Esophagus squamous epithelium (tissue), 5 donors: ENCODE measurements at places on chromosomes 3 and 15.

DNA sequence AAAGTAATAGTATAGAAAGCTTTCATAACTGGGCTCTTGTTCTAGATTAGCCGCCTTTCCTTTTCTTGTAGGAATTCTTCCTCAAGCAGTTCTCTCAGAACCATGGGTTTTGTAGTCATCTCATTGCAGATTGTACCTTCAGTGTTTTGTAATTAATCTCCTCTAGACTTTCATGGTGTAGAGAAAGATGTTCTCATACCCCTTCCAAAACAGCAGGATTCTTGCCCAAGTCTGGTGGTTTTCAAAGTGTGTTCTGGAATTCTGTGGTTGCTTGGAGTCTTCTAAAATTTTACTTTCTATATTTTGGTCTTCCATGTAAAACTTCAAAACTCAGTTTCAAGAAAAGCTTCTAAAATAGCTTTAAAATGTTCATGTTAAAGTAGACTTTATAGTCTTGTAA is 293.8 kb downstream of the PTPRG start:
- DNase-seq: no peak

- DNase-seq: no peak
These were observed 767.0 kb downstream of the TUSC7 start for GRCh38 chr3:117476572-117476971.

DNA sequence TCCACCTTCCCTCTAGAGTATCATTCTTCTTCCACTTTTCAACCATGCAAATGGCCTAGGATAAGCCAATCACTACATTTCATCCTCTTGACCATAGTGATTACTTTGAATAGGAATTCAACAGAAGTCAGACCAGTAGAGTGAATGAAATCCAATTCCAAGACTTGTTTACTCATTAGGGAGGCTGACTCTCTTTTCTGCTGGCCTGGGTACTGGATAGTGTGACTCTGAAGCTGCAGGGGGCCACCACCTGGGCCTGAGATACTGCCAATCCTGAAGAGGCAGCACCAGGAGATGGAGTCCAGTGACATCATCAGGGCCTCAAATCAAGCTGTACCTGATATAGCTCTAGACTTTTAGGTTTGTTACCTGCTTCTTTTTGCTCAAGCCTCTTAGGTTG is 7.0 kb upstream of the FSTL1 start:
- no peak for DNase-seq

GRCh38 chr15:100623301-100623700 is 20.9 kb downstream of the ASB7 start:
- DNase-seq: no peak

- no peak for DNase-seq
These were observed 25.7 kb downstream of the RPLP1 start for GRCh38 chr15:69478259-69478781.

DNA sequence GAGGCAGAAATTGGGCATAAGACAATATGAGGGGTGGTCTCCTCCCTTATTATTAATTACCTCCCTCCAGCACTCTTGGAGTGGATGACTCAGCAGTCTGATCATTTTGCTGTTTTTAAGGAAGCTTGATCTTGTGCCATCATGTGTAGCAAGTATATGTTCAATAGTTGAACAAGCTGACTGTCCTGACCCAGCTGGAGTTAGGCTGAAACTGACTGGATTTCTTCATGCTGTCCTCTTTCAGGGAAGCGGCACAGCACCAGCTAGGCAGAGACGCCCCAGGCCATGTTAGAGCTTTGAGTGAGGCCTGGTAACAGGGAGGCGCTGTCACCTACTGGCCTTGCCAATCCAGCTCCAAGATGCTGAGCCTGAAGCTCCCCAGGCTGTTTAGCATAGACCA is 54.4 kb upstream of the KIF23 start:
- no peak for DNase-seq

DNA sequence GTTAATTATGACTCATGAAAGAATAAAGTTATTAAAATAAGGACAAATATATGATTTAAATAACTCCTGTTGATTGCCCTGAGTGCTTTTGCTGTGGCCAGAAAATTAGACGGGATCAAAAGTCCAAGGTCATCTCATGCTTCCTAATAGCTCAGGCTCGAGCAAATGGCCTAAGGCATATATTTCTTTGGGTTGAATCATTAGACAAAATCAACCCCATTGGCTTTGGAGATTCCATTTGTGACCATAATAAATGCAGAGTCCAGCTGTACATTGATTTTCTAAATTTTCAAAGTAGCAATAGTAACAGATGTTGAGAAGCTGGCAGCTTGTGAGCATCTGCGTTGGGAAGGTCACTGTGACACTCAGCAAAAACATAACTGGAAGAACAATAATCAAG is 464.5 kb upstream of the TGFBR2 start:
- no peak for DNase-seq

DNA sequence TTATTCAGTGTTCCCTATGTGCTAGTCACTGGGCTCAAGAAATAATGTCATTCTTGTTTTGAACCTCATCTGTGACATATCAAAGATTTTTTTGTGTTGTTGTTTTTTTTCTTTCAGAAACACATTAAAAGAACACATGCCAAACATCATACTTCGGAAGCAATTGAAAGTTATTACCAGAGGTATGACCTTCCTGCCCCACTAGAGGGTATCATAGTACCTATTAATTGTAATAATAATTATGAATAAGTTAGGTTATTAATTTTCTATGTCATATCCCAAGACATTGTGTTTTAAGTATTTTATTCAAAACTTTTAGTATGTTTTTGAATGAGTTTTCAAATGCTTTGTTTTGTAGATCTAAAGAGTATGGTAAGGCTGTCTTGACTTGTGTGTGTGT is 65.7 kb downstream of the CDIN1 start:
- no peak for DNase-seq

DNA sequence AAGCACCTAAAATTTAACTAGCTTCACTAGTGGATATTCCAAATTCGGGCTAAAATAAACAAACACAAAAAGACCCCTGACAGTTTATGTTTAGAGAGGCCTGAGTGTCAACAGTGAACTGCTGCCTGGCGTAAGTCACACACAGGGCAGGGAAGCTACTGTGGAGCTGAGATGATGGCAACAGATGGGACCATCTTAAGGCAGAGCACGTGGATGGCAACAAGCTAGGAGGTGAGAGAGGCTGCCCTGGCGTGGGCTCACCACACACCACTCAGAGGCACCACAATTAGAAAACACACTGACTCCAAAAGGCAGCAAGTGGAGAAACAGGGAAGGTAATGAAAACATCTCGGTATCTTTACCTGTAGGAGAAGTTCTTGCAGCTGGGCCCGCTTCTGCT is 93.3 kb downstream of the ATP1B3 start:
- no peak for DNase-seq

- DNase-seq: no peak
These were observed 706.2 kb downstream of the GRM7 start for GRCh38 chr3:7567160-7567559.

DNA sequence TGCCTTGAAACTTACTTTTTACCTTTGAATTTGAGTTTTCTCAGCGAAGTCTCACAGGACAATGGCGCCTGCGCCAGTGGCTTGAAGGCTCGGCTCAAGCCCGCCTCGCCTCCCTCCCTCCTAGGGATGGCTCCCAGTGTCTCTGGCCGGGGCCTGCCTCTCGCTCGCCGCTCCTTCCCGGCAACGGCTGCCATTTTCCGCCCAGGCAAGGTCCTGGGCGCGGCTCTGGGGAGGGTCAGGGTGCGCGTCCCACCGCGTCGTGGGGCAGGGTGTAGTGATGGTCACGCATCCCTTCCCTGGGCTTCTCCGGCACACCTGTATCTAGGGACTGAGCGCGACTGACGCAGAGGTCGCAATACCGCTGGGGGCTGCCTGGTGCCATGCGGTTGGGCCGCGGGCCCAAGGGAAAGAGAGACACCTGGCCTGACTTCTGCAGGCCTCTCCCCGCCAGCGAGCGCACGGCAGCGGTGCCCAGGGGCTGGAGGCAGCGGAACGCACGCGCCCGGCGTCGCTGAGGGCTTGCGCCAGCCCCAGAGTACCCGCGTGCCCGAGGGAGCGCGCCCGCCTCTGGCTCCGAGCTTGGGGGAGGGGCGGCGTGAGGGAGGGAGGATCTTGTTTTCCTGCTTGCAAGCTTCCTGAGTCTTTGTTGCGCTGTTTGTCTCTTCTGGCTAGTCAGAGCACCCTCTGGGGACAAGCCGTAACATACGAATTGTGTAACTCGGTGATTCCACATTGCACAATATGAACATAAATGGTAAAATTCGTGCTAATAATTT is 20.7 kb upstream of the FEM1B start:
- DNase-seq: no peak

- no peak for DNase-seq
These were observed 142.5 kb downstream of the KLF13 start for GRCh38 chr15:31468911-31469785.

DNA sequence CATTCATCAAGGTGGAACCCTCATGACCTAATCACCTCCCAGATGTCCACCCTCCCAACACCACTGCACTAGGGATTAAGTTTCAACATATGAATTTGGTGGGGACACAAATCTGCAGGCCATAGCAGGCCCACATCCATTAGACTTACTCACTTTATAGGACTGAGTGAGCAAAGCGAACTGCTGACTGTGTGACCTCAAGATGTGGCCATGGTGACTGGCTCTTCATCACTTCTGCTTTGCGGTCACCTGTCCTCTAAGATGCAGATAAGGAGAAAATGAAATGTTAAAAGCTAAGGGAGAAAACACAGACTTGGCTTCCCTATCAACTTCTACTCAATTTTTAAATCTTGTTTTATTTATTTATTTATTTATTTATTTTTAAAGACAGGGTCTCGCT is 14.5 kb upstream of the DCP1A start:
- no peak for DNase-seq

DNA sequence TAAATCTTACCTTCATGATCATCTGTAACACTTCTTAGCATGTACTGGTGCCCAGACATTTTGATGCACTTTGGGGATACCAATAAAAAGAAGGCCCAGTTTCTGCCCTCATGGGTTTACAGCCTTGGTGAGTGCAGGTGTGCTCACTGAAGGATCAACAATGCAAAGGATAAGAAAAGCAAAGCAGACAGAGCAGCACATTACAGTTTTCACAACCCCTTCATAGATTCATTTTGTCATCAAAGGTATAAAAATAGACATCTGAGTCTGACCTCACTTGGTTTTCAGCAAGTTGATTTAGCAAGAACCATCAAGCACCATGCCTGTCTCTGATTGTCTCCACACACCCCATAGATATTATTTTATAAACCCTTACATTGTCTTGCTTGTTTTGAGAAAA is 77.6 kb downstream of the BFSP2 start:
- DNase-seq: no peak

DNA sequence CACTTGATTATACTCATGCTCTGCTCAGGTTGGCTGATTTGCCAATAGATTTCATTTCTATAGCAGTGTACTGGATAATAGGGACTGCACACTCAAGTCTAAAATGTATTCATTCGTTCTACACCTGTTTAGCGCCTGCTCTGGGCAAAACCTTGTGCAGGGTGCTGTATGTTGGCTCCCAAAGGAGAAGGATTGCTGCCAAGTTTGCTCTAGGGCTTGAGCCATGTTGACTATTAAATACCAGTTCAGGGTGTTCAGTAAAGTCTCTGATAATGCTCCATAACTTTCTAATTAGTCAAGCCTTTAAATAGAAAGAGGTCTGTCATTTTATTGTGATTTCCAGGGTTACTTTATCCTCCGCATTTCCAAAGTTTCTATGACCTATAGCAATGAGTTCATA is 470.2 kb downstream of the MAGI1 start:
- no peak for DNase-seq

DNA sequence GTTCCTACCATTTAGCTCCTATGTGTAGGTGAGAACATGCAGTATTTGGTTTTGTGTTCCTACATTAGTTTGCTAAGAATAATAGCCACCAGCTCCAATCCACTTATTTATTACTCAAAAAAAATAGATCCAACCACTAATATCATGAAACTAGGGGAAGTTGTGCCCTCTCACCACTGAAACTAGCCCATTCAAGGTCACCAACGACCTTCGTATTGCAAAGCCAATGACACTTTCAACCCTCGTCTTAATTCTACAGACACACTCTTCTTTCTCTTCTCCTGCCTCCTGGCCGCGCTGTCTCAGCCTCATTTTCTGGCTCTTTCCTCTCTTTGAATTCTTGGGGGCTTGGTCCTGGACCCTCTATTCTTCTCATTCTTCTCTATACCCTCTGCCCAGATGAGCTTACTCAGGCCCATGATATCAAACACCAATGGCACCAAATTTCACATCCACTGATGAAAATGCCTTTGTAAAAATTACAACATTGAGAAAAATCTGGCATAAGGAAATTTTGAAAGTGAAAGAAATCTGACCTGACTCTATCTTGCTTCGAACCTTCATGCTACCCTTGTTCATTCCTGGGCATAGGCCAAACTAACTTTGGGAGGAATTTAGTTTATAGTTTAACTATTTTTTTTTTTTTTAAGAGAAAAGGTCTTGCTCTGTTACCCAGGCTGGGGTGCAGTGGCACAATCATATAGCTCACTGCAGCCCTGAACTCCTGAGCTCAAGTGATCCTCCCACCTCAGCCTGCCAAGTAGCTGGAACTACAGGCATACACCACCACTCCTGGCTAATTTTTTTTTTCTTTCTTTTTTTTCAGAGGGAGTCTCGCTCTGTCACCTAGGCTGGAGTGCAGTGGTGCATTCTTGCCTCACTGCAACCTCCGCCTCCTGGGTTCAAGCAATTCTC is 25.4 kb upstream of the LIMD1 start:
- no peak for DNase-seq

DNA sequence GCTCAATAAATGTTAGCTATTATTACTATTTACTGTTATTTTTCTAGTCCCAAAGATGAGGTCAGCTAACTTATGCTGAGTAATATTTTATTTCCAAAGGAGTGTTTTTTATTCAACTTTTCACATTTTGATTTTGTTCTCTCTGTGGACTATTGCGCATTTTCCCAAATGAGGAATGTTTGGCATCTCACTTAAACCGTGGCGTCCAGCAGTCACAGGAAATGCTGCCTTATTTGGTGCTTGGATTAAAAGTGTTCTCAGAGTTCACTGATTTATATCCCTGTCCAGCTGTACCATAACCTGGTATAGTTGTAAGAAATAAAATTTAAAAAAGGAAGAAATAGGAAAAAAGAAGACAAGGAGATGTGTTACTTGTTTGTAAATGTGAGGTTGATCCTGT is 166.8 kb downstream of the THSD4 start:
- DNase-seq: no peak

DNA sequence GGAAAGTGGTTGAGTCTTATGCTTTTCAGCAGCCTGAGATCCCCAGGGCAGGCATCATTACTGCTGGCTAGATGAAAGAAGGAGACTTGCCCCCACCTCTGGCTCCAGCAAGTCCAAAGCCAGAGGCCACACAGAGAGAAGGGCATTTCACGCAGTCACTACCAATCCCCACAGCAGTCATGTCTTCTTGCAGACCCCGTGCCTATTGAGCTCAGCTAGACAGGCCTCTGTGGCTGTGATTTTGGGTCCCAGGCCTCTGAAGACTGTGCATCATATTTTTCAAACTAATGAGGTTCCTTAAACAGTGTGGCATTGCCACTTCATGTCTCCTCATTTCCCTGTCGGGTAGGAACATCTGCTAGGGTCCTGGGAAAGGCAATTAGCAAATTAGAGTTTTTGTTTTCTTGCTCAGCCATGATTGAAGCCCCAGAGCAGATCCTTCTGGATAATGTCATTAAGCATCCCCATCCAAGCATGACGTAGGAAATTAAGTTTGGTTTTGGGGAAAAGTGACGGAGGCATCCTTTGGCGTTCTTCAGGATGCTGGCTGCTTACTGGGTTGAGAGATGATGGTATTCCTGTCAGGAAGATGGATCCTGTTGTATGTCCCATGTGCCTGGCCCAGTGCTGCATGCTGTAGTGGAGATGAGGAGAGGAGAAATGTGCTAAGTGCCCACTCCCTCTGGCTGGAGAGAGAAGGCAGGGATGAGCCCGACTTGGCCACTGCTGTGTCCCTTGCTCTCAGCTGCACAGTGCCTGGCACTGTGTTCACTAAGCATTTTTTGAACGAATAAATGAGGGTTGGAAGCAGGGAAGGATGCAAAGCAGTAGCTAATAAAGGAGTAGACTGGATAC is 7.0 kb downstream of the SPSB4 start:
- DNase-seq: no peak
